ENCODE measurements at places on chromosomes 6 and 20. TPM values are rescaled to one million over a fixed set of nuclear protein-coding genes. Genes with fewer than 3 reads are reported as not detected.

- H3K4me1 ChIP-seq: peaks cover 8% of the 10 kb centered on the region
- H3K27ac ChIP-seq: no peak overlapping the region
- H3K4me3 ChIP-seq: peak overlapping the region; percentile 86
Observed at GRCh38 chr20:2874456-2874855, 1.2 kb downstream of the PTPRA start.

Gene CFB
- 154 TPM for polyA plus RNA-seq

GRCh38 chr6:130018744-130019325 is 454 bp downstream of the L3MBTL3 start:
- peaks cover 2% of the 10 kb centered on the region for H3K4me1 ChIP-seq
- H3K36me3 ChIP-seq: no peaks in the 10 kb centered on the region
- DNase-seq: peak; percentile 73
- H3K27ac ChIP-seq: no peak overlapping the region
- peak overlapping the region; percentile 87 for H3K4me3 ChIP-seq

DNA sequence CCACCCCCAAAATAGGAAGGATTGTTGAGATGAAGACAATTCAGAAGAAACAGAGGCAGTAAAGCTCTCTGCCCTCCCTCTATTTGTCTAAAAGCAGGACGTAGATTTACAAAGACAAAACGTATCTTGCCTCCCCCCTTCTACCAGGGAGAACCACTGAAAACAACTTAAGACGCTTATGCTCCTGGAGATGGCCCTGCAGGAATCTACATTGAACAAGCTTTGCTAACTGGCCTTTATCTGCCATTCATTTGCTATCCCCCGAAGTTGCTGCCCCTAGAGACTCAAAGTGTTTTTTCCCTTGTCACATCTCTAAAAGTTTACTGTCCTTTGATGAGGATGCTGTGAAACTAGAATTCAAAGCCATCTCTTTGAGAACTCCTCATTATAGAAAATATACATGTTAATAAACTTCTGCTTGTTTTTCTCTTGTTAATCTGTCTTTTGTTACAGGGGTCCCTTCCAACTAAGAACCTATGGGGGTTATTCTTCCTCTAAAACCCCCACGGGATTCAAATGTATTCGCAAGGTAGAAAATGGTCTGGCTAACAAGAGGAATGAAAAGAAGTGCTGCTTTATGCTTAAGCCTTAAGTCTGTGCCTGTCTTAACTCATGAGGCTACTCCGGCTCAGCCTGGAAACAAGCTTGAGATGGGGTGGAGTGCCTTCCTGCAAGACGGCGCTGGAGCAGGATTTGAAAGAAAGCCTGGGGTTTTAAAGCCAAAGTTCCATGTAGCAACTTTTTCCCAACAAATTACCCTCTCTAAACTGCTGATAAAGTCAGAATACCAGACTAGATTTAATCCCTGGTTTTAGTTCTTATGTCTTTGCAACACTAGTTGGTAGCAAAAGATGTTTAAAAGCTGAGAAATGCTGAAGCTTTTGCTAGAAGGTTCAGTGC is 88.0 kb downstream of the CLIC5 start:
- H3K4me3 ChIP-seq: no peak overlapping the region
- no peaks in the 10 kb centered on the region for H3K27me3 ChIP-seq
- no peaks in the 10 kb centered on the region for H3K36me3 ChIP-seq

- H3K4me1 ChIP-seq: peaks cover 13% of the 10 kb centered on the region
- H3K36me3 ChIP-seq: no peaks in the 10 kb centered on the region
- peaks cover 68% of the 10 kb centered on the region for H3K27me3 ChIP-seq
- H3K4me3 ChIP-seq: no peak overlapping the region
Observed at GRCh38 chr6:30463651-30464618, 25.4 kb upstream of the HLA-E start.

Data from kidney (tissue), 22 donors.